H9 (cell line): ENCODE measurements at places on chromosomes 13 and 19.

GRCh38 chr13:51211910-51212309, 10.3 kb upstream of the FAM124A start:
- no peak for DNase-seq

DNA sequence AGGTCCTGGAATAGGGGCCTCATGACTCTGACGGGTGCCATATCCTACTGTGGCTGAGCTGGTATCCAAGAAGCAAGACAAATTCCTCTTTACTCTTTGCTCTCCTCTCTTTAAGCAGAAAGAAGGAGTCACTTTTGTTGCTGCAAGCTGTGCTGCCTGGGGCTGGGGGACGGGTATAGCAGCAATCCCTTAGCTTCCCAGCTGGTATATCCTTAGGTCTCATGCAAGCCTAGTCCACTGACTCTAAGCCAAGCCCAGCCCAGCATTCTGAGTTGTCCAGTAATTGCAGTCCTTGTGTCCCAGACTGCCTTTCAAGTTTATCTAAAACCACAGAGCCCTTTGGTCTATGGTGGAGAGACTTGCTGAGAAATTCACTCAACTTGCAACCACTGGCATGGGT, 893.0 kb upstream of the PRR20A start:
- DNase-seq, result no peak

DNA sequence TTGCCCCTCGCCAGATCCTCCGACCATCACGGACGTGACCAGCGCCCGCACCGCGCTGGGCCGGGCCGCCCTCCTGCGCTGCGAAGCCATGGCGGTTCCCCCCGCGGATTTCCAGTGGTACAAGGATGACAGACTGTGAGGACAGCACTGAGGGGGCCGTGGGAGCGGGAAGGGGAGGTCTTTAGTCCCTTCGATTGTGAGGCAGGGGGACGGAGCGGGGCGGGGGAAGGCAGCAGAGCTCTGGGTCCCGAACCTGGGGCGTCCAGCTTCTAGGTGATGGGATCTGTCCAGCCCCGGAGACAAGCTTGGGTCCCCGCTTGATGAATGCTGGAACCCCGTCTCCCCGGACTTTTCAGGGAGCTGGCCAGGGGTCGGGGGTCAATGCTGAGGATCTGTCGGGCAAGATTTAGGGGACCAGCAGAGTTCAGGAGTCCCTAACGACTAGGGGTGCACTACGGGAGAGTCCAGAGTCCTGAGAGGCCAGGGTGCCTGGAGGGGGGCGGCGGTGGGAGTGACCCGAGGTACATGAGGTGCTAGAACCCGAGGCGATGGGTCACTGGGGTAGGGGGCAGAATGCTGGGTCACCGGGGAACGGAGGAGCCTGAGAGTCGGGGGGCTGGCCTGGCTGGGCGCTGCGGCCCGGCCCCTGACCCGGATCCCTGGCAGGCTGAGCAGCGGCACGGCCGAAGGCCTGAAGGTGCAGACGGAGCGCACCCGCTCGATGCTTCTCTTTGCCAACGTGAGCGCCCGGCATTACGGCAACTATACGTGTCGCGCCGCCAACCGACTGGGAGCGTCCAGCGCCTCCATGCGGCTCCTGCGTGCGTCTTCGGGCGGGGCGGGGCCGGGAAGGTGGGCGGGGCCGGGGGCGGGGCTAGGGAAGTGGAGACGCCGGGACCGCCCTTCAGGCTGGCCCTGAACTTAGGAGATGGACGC, 14.6 kb downstream of the VSIG10L start:
- peak; percentile 89 for DNase-seq

- no peak for DNase-seq
These were observed 16.1 kb downstream of the TTYH1 start for GRCh38 chr19:54431255-54431838.

GRCh38 chr19:49808711-49809159, 4.4 kb downstream of the FUZ start:
- peak; percentile 98 for DNase-seq

DNA sequence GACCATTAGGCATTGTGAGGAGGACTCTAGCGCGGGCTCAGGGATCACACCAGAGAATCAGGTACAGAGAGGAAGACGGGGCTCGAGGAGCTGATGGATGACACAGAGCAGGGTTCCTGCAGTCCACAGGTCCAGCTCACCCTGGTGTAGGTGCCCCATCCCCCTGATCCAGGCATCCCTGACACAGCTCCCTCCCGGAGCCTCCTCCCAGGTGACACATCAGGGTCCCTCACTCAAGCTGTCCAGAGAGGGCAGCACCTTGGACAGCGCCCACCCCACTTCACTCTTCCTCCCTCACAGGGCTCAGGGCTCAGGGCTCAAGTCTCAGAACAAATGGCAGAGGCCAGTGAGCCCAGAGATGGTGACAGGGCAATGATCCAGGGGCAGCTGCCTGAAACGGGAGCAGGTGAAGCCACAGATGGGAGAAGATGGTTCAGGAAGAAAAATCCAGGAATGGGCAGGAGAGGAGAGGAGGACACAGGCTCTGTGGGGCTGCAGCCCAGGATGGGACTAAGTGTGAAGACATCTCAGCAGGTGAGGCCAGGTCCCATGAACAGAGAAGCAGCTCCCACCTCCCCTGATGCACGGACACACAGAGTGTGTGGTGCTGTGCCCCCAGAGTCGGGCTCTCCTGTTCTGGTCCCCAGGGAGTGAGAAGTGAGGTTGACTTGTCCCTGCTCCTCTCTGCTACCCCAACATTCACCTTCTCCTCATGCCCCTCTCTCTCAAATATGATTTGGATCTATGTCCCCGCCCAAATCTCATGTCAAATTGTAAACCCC, 2.8 kb upstream of the CEACAM5 start:
- peak; percentile 67 for DNase-seq

DNA sequence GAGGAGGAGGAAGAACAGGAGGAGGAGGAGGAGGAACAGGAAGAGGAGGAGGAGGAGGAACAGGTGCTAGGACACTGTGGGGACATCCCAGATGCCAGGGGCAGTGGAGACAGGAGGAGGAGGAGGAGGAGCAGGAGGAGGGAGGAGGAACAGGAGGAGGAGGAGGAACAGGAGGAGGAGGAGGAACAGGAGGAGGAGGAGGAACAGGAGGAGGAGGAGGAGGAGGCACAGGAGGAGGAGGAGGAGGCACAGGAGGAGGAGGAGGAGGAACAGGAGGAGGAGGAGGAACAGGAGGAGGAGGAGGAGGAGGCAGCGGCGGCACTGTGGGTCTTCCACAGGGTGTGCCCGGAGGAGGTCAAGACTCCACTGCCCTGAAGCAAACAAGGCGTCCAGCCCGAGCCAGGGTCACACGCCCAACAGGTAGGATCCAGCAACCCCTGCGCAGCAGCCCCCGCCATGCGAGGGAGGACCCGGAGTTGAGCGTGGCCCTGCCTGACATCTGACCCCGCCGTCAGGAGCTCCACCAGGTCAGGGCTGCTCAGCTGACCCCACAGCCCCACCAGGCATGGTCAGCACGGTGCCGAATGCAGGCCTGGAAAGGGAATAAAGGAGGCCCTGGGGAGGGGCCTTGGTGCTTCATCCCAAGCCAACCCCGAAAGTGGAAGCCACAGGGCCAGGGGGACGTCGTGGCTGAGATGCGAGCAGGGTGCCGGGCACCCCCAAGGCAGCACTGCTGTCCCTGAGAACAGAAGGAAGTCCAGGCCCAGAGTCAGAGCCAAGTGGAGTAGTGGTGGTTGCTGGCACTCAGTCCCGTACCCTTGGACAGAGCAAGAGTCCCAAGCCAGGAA, 9.2 kb downstream of the SBNO2 start:
- no peak for DNase-seq

DNA sequence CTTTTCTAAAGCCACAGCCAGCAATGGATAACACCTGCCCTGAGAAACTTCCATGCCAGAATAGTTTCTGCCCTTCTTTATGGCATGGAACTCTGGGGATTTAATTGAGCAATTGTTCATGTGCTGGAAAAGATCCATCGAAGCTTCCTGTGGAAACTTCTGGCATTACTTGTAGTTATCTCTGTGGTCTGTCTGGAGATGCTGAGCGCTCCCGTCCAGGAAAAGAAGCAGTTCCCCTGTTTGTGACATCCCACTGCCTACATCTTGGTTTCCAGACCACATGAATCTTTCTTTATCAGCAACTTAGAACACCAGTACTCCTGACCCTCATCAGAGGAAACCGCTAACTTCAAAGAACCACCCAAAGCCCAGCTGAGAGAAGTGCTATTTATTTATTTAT, 24.6 kb downstream of the FLT1 start:
- no peak for DNase-seq

DNA sequence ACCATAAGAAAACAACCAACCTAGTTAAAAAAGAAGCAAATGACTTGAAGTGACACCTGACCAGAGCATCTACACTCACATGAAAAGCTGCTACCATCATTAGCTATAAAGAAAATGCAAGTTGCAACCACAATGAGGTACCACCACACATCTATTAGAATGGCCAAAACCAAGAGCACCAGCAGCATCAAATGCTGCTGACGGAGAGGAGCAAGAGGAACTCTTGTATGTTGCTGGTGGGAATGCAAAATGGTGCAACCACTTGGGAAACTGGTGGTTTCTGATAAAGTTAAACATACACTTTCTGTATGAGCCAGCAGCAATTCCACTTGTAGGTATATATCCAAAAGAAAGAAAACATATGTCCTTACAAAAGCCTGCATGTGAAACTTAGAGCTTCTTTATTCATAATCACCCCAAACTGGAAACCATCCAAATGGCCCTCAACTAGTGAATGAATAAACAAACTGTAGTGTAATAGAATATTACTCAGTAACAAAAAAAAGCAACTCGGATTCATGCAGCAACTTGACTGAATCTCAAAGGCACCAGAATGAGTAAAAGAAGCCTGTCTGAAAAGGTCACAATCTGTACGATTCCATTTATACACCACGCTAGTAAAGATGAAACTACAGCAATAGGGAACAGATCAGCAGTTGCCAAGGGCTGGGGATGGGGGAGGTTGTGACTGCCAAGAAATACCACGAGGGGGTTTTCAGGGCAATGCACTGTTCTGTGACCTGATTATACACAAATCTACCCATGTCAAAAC, 60.9 kb upstream of the RANBP3 start:
- DNase-seq, result no peak

GRCh38 chr13:51636349-51636890, 52.2 kb downstream of the WDFY2 start:
- DNase-seq, result no peak
